ENCODE measurements at places on chromosomes 16 and 17. TPM values are rescaled to one million over a fixed set of nuclear protein-coding genes. Genes with fewer than 3 reads are reported as not detected.

The RAC3 gene
- 3.1 TPM for total RNA-seq

The VKORC1 gene
- 31.7 TPM for total RNA-seq

The MT1F gene
- total RNA-seq: 3.3 TPM

The ARL5C gene
- not detected for total RNA-seq

The TP53TG3 gene
- total RNA-seq: not detected

The PRR14 gene
- 89.1 TPM for total RNA-seq

The OR1A1 gene
- total RNA-seq: not detected

The MILR1 gene
- 1.0 TPM for total RNA-seq

The ZNF23 gene
- total RNA-seq: 7.4 TPM

The TMEM238L gene
- total RNA-seq: not detected

The AOC3 gene
- 1.0 TPM for total RNA-seq

The PRSS22 gene
- total RNA-seq: 0.92 TPM

The SOCS7 gene
- 15.5 TPM for total RNA-seq

The KREMEN2 gene
- not detected for total RNA-seq

The DEXI gene
- total RNA-seq: 14.2 TPM

The LLGL2 gene
- total RNA-seq: 41.9 TPM

The GSE1 gene
- 39.1 TPM for total RNA-seq

The CLEC18B gene
- total RNA-seq: 2.4 TPM

The CPHXL2 gene
- not detected for total RNA-seq

The SAMD14 gene
- total RNA-seq: 5.8 TPM

The CTRB2 gene
- not detected for total RNA-seq

The WNK4 gene
- total RNA-seq: not detected

The EVPLL gene
- total RNA-seq: not detected

The KRT12 gene
- not detected for total RNA-seq

The CSH1 gene
- total RNA-seq: 11.3 TPM

The USP43 gene
- 0.45 TPM for total RNA-seq

The KLHL10 gene
- total RNA-seq: not detected

The PTX4 gene
- not detected for total RNA-seq

The NUDT21 gene
- total RNA-seq: 84.8 TPM

The HSD11B2 gene
- not detected for total RNA-seq

The CRYBA1 gene
- total RNA-seq: not detected

The EME1 gene
- total RNA-seq: 1.3 TPM

The CBX2 gene
- 0.18 TPM for total RNA-seq

The NTN1 gene
- total RNA-seq: 0.16 TPM

The FBXO47 gene
- total RNA-seq: not detected

The HAS3 gene
- total RNA-seq: 3.0 TPM

The KRTAP4-9 gene
- not detected for total RNA-seq

The UNC13D gene
- 164 TPM for total RNA-seq

The ADAP2 gene
- 0.42 TPM for total RNA-seq

The CES4A gene
- total RNA-seq: 20.0 TPM

The MMP28 gene
- 0.44 TPM for total RNA-seq

The HBA2 gene
- not detected for total RNA-seq

The CDH15 gene
- total RNA-seq: not detected

The FBXO39 gene
- 0.17 TPM for total RNA-seq

Data from T-helper 17 cell (primary cell).